ENCODE measurements at places on chromosomes 1 and 21.

DNA sequence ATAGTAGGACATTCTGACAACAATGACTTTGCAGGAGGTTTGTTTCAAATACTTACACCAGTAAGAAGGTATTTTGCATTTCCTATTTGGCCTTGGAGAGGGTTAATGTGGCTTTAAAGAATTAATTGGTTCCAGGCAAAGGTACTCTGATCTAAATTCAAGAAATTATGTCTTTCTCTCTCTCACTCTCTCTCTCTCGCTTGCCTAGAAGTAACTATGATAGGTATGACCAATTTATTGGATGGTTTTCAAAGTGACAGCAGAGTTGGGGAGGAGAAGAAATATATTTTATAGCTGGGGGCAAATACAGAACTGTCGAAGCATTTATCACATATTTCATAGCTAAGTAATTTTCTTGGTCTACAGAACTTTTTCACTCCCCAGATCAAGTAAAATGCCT lies 116.0 kb downstream of the ATP6V1G3 start:
- peak; percentile 79 for DNase-seq

DNA sequence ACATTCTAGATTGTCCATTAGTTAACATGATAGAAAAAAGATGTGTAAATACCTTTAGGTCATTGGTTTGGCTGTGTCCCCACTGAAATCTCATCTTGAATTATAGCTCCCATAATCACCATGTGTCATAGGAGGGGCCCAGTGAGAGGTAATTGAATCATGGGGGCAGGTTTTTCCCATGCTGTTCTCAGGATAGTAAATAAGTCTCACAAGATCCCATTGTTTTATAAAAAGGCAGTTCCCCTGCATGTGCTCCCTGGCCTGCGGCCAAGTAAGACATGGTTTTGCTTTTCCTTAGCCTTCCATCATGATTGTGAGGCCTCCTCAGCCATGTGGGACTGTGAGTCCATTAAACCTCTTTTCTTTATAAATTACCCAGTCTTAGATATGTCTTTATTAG lies 32.5 kb upstream of the SLC44A5 start:
- no peak for DNase-seq

DNA sequence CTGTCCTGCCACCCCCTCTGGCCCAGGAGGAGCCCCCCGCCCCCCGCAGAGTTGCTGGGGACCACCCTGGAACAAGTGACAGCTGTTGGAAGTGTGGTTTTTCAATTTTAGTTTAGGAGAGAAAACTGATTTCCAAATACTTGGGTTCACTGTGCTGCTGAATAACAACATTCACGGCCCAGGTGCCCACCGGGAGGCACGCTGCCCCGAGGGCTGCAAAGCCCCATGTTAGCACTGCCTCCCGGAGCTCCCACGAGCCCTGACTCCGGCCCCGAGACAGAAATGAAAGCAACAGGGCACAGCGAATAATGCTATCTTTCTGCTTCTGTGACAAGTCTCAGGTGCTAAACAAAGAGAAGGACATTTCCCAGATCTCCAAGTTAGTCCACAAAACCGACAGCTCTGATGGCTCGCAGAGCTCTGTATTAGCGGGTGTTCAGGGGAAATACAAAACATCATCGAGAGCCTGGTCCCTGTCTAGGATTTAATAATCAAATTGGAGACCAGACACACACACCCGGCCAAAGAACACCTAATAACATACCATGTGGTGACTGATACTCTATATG lies 451.5 kb downstream of the KIF26B start:
- no peak for DNase-seq

DNA sequence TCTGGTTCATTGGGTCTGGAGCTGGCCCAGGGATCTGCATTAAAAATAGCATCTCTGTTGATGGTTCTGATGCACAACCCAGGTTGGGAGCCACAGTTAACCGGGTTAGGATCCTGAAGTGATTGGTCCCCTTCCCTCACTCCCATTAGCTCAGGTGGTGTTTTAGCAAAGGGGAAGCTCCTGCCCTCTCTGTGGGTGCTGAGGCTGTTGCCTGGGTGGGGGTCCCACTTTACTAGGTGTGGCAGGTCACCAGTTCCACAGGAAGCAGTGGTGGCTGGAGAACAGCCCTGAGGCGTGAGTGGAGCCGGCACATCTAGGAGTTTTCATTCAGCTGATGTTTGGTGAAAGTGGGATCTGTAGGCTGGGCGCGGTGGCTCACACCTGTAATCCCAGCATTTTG lies 86.5 kb downstream of the MAN1C1 start:
- DNase-seq = no peak

DNA sequence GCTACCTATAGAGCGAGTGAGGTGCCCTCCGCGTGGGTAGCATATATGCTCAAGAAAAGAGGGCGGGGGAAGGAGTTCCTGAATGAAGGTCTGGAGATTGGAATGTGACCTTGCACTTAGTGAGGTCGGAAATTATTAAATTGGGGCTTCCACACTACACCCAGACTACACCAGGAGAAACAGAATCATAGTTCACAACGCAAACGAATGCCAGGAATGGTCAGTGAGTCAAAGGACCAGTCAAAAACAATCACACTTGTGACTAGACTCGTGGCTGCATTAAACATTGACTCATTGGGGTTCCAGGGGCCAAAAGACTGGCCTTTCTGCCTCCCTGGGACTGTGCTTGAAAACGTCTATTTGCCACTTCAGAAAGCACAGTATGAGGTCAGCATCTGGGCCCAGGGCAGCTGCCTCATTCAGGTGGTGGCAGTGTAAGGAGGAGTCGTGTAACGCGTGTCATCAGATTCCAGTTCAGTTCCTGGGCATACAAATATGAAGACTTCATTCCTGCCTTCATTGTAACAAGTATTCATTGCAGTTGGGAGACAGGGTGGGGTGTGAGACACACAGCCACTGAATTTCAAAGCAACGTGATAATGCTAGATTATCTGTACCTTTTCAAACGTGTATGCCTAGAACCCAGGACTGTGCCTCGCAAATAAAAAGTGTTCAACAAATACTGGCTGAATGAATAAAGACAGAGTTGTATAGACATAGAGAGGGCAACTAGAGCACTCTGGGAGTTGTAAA lies at the start of gene YOD1:
YOD1 (minus strand) TSS at position 18 of the 753 bp plus-strand sequence. CDS start 178 bp downstream, outside the sequence.
- no peak for DNase-seq

DNA sequence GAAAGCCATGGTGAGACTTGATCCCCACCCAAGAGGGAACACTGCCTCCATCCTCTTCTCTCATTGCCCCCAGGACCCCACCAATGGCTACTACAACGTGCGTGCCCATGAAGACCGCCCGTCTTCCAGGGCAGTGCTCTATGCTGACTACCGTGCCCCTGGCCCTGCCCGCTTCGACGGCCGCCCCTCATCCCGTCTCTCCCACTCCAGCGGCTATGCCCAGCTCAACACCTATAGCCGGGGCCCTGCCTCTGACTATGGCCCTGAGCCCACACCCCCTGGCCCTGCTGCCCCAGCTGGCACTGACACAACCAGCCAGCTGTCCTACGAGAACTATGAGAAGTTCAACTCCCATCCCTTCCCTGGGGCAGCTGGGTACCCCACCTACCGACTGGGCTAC lies 86.1 kb upstream of the CD1D start:
- no peak for DNase-seq

DNA sequence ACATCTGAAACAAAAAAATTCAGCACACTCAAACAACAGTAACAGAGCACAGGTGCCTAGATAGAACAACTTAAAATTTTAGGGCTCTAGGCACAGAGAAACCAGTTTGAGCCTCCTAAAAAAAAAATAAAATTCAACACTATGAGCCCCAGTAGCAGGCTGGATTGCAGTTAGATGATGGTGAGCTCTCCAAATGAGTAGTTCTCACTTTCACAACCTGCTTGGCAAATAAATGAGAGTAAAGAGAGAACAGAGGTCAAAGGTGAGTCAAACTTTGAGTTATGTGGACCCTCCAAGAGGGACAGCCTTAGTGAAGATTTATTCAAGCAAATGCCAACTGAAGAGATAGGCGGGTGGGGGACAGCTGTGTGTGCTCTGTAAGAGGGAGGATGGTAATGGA lies 3.6 kb downstream of the BEND5 start:
- no peak for DNase-seq

- DNase-seq = no peak
Measured at GRCh38 chr21:40641042-40641441, 205.9 kb downstream of the DSCAM start.

- no peak for DNase-seq
Measured at GRCh38 chr1:18271336-18271735, 163.7 kb downstream of the IGSF21 start.

- DNase-seq = no peak
Measured at GRCh38 chr1:108120163-108120562, 80.0 kb downstream of the SLC25A24 start.

DNA sequence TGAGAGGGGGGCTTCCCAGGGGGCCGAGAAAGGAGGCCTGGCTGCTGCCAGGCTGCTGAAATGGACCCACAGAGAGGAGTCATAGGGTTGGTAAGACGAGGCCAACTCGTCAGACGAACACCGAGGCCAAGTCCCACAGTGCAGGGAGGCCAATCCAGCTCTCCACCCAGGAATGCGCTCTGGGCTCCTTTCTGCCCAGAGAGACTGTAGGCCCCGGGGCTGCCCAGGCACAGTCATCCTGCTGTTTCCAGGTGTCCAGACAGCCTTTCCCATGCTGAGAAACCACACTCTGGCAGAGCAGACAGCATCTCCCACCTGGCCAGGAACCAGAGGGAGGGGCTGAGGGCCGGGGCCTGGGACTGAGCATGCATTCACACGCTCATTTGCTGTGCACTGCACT lies 26.7 kb upstream of the RSPO1 start:
- no peak for DNase-seq

GRCh38 chr1:230268371-230269170 lies 157.6 kb downstream of the PGBD5 start:
- peak; percentile 72 for DNase-seq

DNA sequence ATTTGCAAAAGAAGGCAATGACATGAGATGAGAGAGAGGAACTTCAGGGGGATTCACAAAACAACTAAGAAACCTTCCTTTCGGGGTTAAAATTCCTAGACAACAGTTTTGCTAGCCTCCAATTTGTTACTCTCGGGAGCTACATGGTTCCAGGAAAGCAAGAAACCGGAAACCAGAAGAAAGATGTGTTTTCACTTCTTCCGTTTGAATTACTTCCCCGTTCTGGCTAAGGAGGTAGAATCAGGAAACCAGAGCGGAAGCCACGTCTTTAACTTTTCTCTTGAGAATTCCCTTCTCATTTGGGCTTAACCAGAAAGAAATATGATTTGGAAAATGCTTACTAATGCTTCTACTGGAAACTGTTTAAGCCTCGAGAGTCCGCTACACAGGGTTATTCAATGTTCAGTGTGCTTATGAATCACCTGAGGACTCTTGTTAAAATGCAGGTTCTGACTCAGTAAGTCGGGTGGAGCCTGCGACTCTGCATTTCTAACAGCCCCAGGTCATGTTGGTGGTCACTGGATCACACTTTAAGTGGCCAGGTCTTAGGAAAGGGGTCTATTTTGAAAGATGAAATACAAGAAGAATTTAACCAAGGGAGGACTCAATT lies 43.5 kb upstream of the MCOLN3 start:
- DNase-seq = no peak

DNA sequence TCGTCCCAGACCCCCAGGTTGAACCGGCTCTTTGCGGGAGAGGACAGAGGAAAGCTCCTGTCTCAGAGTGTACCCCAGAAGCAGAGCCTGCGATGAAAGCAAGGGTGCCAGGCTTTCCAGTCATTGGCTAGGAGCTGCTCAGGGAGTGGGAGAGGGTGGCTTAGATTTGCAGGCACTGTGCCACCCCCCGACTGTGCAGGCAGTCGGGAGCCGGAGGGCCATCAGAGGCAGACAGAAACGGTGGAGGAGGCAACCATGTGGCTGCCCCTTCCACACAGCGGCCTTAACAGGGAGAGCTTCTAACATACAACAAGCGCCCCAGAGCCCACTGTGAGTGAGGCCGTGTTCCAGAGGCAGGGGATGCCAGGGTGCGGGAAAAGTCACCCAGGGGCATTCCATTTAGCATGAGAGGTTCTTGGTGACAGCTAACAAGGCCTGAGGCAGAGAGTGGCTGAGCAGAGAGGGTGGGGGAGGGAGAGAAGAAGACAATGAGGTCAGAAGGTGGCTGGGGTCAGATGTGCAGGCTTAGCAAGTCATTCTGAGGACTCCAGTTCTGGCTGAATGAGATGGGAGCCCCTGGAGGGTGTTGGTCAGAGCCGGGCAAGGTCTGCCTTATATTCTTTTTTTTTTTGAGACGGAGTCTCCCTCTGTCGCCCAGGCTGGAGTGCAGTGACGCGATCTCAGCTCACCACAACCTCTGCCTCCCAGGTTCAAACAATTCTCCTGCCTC lies 9.5 kb upstream of the C1orf167 start:
- no peak for DNase-seq

GRCh38 chr1:1358433-1359271 lies at the start of gene MXRA8:
TSS of gene MXRA8 (minus strand) at chr1:1358555. CDS start at chr1:1358504, 51 bp downstream.
- DNase-seq = peak; percentile 92

GRCh38 chr1:201126832-201127754 lies at the start of gene ASCL5:
TSS of gene ASCL5 (minus strand) at chr1:201127184. CDS start at chr1:201115372, 11,812 bp downstream.
- DNase-seq = no peak

- DNase-seq = no peak
Measured at GRCh38 chr1:3529099-3529729, 74.7 kb downstream of the ARHGEF16 start.

DNA sequence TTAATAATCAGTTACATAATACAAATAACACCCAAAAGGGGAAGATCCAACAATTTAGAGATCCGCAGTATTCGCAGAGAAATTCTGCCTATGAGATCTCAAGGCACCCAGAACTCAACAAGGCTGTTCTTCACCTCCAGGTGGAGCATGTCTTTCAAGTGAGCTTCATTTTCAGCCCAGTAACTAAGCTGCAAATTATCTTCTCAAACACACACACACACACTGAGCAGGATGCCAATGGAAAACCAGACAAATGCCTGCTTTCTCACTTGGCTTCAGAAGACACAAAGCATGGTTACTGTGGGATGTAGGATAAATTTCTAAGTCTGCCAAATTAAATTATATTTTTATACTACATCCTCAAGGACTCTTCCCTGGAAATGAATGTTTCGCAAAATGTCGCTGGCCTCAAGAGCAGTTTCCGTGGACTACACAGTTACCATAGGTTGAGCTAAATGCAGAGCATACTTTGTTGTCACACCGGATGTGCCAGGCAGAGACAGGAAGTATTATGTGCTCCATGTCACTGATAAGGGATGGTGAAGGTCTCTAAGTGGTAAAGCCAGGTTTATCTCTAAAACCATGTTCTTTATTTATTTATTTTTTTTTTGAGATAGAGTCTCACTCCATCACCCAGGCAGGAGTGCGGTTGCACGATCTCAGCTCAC lies 30.3 kb downstream of the UBR4 start:
- DNase-seq = peak; percentile 16

DNA sequence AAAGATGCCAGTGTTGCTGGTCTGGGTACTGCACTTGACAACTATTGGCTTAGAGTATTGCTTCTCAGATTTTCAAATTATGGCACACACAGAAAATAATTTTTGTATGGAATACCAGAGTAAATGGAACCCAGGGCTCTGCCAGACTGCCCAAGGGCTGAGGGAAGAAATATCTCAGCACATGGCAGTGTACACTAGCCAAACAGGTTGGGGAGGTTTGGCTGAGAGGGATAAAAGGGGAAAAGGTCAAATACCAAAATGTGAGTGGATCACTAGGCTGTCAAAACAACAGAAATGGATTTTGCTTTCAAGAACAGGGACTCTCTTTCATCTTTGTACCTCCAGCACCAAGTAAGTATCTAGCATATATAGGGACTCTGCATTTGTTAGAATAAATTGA lies 3.0 kb upstream of the RGS8 start:
- DNase-seq = no peak

GRCh38 chr1:163826500-163826899 lies 504.7 kb downstream of the NUF2 start:
- no peak for DNase-seq
